Esophagus muscularis mucosa (tissue), 4 donors: ENCODE measurements at places on chromosomes 5 and 9. TPM values are rescaled to one million over a fixed set of nuclear protein-coding genes. Genes with fewer than 3 reads are reported as not detected.

DNA sequence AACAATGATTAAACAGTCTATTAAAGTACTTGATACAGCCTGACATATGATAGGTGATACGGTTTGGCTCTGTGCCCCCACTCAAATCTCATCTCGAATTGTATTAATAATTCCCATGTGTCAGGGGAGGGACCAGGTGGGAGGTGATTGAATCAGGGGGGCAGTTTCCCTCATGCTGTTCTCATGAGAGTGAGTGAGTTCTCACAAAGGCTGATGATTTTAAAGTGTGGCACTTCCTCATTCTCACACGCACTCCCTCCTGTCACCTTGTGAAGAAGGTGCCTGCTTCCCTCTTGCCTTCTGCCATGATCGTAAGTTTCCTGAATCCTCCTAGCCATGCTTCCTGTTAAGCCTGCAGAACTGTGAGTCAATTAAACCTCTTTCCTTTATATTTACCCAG lies 40.1 kb upstream of the TARS1 start:
- no peak for DNase-seq
- H3K4me3 ChIP-seq, result no peak overlapping the region
- no peaks in the 10 kb centered on the region for H3K27me3 ChIP-seq
- H3K27ac ChIP-seq, result no peak overlapping the region

DNA sequence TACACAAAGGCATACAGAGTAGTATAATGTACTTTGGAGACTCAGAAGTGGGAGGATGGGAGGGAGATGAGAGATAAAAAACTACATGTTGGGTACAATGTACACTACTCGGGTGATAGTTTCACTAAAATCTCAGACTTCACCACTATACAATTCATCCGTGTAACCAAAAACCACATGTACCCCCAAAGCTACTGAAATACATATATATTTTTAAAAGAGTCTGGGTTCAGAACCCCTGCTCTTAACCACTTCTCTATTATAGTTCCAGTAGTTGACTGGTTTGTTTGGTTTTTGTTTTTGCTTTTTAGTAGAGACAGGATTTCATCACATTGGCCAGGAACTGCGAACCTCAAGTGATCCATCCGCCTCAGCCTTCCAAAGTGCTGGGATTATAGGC lies 22.6 kb downstream of the SGTB start:
- no peak overlapping the region for H3K4me3 ChIP-seq
- H3K27ac ChIP-seq, result no peak overlapping the region
- no peaks in the 10 kb centered on the region for H3K27me3 ChIP-seq
- H3K36me3 ChIP-seq, result peaks cover 36% of the 10 kb centered on the region
- no peaks in the 10 kb centered on the region for H3K4me1 ChIP-seq

DNA sequence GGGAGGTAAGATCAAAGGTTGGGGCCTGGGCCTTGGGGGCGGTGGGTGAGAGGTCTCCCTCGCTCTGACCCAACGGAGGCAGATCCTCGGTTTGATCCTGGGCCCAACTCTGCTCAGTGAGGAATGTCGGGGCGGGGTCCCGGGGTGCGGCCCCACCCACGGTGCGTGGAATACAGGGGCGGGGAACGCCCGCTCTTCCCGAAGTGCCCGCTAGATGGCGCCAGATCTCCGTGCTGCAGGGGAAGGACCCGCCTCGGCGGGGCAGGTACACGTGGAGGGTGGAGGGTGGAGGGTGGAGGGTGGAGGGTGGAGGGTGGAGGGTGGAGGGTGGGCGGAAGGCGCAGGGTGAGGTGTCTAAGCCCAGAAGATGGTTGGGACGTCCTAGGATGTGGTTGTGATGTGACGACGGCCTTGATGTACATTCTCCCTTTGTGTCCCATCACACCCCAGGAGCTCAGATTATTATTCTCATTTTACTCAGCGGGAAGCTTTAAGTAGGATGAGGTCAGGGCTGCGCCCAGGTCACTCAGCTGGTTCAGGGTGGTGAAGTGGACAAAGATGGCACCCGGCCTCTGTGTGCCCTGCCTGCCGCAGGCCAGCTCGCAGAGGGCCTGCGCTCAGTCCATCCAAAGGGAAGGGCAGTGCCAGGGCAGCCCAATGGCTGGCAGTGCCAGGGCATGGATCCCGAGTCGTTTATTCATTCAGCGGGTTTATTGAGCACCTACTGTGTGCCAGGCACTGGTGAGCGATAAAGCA lies 9.4 kb upstream of the RPS14 start:
- DNase-seq, result peak; percentile 94
- no peaks in the 10 kb centered on the region for H3K36me3 ChIP-seq
- peaks cover 20% of the 10 kb centered on the region for H3K4me1 ChIP-seq

GRCh38 chr9:117464941-117465616 lies 50.2 kb upstream of the ASTN2 start:
- DNase-seq, result no peak
- H3K4me1 ChIP-seq, result no peaks in the 10 kb centered on the region
- H3K36me3 ChIP-seq, result no peaks in the 10 kb centered on the region
- no peaks in the 10 kb centered on the region for H3K27me3 ChIP-seq
- H3K4me3 ChIP-seq, result no peak overlapping the region

The SOHLH1 gene
- not detected for total RNA-seq

The THBS4 gene
- 119 TPM for total RNA-seq

GRCh38 chr9:126692041-126692758 lies 78.5 kb downstream of the LMX1B start:
- no peaks in the 10 kb centered on the region for H3K36me3 ChIP-seq
- no peak overlapping the region for H3K27ac ChIP-seq
- DNase-seq, result no peak

GRCh38 chr5:108654051-108654450 lies 93.6 kb upstream of the FER start:
- H3K4me1 ChIP-seq, result no peaks in the 10 kb centered on the region
- no peak overlapping the region for H3K4me3 ChIP-seq
- DNase-seq, result peak; percentile 24
- H3K36me3 ChIP-seq, result no peaks in the 10 kb centered on the region

- H3K27ac ChIP-seq, result no peak overlapping the region
- no peaks in the 10 kb centered on the region for H3K27me3 ChIP-seq
- peaks cover 87% of the 10 kb centered on the region for H3K36me3 ChIP-seq
- no peak for DNase-seq
Measured at GRCh38 chr5:179874536-179875292, 16.1 kb upstream of the MRNIP start.

The UBE2R2 gene
- total RNA-seq, result 38.6 TPM

- no peak overlapping the region for H3K27ac ChIP-seq
- no peak overlapping the region for H3K4me3 ChIP-seq
- no peaks in the 10 kb centered on the region for H3K27me3 ChIP-seq
Measured at GRCh38 chr5:167710444-167711073, 580.9 kb upstream of the WWC1 start.

DNA sequence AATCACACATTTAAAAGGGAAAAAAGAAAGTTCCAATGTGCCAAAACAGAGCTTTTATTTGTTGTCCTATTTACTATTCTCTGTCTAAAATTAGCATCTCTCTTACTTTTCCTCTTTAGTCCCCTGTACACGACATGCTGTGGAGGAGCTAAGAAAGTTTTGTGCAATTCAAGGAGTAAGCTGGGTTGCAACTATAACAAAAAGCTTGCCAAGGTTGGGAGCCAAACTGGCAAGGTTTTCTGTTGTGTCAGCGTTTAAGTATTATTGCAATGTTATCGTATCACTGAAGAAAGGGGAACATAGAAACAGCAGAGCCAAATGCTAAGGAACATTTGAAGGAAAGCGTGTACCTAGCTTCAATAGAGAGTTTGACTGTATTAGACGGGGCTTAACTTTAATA lies 680.8 kb downstream of the CETN3 start:
- DNase-seq, result no peak
- H3K4me1 ChIP-seq, result peaks cover 7% of the 10 kb centered on the region
- H3K27me3 ChIP-seq, result no peaks in the 10 kb centered on the region
- H3K36me3 ChIP-seq, result no peaks in the 10 kb centered on the region
- no peak overlapping the region for H3K4me3 ChIP-seq
- H3K27ac ChIP-seq, result no peak overlapping the region

GRCh38 chr5:115429345-115429940 lies 115.1 kb downstream of the FEM1C start:
- no peak for DNase-seq
- H3K4me1 ChIP-seq, result peaks cover 56% of the 10 kb centered on the region
- no peaks in the 10 kb centered on the region for H3K36me3 ChIP-seq
- H3K27me3 ChIP-seq, result no peaks in the 10 kb centered on the region

GRCh38 chr5:172659909-172660628 lies 19.0 kb downstream of the NEURL1B start:
- DNase-seq, result peak; percentile 98
- no peaks in the 10 kb centered on the region for H3K36me3 ChIP-seq
- peak overlapping the region; percentile 89 for H3K27ac ChIP-seq
- H3K4me3 ChIP-seq, result no peak overlapping the region
- no peaks in the 10 kb centered on the region for H3K27me3 ChIP-seq

- H3K4me3 ChIP-seq, result no peak overlapping the region
- H3K27me3 ChIP-seq, result no peaks in the 10 kb centered on the region
- H3K36me3 ChIP-seq, result peaks cover 35% of the 10 kb centered on the region
- no peak for DNase-seq
- peaks cover 43% of the 10 kb centered on the region for H3K4me1 ChIP-seq
Measured at GRCh38 chr9:135502873-135503321, 2.4 kb downstream of the MRPS2 start.

The TOR4A gene
- 6.9 TPM for total RNA-seq

DNA sequence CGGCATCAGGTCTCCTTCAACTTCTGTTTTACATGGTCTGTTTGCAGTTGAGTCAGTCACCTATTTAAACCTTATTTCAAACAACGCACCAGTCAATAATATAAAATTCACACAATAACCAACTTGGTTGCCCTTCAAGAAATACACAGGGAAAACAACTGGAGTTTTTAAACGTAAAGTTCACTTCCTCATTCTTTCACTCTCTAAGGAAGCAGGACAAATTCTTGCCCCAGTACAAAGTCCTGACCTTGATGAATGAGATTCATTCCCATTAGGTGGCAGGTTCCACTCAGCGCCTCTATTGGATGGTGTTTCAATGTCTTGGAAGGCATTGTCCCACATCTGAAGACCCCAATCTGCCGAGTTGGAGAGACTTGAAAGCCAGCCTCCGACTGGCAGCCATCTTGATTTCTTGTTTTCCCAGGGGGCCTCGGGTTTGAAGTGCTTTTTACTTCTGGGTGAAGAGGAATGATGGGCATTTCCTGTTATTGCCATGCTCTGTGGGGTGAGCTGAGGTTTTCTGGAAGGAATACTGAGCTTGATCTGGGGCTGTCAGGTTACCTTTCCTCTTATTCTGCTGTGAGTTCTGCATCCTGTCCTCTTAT lies 105.0 kb downstream of the ACER2 start:
- no peaks in the 10 kb centered on the region for H3K27me3 ChIP-seq
- no peak overlapping the region for H3K4me3 ChIP-seq
- H3K36me3 ChIP-seq, result no peaks in the 10 kb centered on the region

The CFAP77 gene
- not detected for total RNA-seq

The WDR38 gene
- not detected for total RNA-seq

The VAV2 gene
- total RNA-seq, result 9.1 TPM

GRCh38 chr9:137759649-137760321 lies 117.8 kb upstream of the CACNA1B start:
- no peaks in the 10 kb centered on the region for H3K27me3 ChIP-seq
- H3K4me1 ChIP-seq, result peaks cover 6% of the 10 kb centered on the region
- no peak overlapping the region for H3K27ac ChIP-seq
- peaks cover 66% of the 10 kb centered on the region for H3K36me3 ChIP-seq
- DNase-seq, result no peak

DNA sequence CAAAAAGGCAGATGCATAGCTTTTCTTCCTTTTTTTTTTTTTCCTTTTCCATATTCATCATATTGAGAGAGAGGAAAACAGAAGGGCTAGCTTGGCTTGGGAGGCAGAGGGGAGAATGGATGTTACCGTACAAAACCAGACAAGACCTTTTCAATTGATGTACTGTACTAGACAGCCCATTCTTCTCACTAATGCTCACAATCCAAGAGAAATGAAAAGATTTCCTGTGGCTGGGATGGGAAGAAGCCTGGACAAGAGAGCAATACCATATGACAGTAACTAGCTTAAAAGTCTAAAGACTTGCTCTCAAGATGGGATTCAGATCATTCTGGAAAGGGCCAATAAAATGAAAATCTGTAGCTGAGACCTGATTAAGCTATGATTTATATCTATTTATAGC lies 3.4 kb downstream of the CEMIP2 start:
- DNase-seq, result peak; percentile 24
- no peaks in the 10 kb centered on the region for H3K27me3 ChIP-seq
- no peak overlapping the region for H3K4me3 ChIP-seq
- H3K36me3 ChIP-seq, result no peaks in the 10 kb centered on the region
- H3K4me1 ChIP-seq, result peaks cover 60% of the 10 kb centered on the region

GRCh38 chr5:67878933-67879332 lies 336.6 kb upstream of the PIK3R1 start:
- H3K4me3 ChIP-seq, result no peak overlapping the region
- no peak for DNase-seq
- H3K27me3 ChIP-seq, result no peaks in the 10 kb centered on the region
- H3K36me3 ChIP-seq, result no peaks in the 10 kb centered on the region
- peak overlapping the region; percentile 48 for H3K27ac ChIP-seq
- H3K4me1 ChIP-seq, result peaks cover under 1% of the 10 kb centered on the region

GRCh38 chr5:34487159-34487879 lies 168.8 kb upstream of the RAI14 start:
- no peak for DNase-seq
- peak overlapping the region; percentile 82 for H3K27ac ChIP-seq
- H3K36me3 ChIP-seq, result no peaks in the 10 kb centered on the region
- no peak overlapping the region for H3K4me3 ChIP-seq
- H3K4me1 ChIP-seq, result peaks cover 12% of the 10 kb centered on the region
